ENCODE measurements at places on chromosomes 1 and 21.

- DNase-seq: no peak
Observed at GRCh38 chr21:31348188-31348587, 4.1 kb upstream of the TIAM1 start.

- peak; percentile 47 for DNase-seq
Observed at GRCh38 chr1:218521414-218522169, 176.5 kb downstream of the TGFB2 start.

- no peak for DNase-seq
Observed at GRCh38 chr21:21137986-21138385, 139.8 kb downstream of the NCAM2 start.

GRCh38 chr1:113325022-113325421 is 65.3 kb upstream of the MAGI3 start:
- no peak for DNase-seq

DNA sequence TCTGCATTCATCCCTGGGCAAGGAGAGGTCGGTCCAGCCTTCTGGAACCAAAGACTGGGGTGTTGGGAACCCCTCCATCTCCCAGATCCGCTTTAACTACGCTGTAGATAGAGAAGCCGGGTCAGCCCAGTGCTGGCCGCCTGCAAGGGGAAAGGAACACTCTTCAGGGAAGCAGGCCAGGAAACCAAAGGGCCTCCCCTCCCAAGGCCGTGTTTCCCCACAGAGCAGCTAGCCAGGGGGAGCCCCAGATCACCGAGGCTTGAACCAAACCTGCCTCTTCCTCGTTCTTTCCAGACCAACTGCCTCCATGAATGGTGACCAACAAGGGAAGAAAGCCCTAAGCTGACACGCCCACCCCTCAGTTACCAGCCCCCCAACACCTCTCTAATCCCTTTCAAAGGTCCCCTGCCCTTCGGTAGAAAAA is 1.2 kb upstream of the CHD5 start:
- DNase-seq: no peak

GRCh38 chr1:206725109-206725963 is 40.6 kb downstream of the MAPKAPK2 start:
- DNase-seq: peak; percentile 80

DNA sequence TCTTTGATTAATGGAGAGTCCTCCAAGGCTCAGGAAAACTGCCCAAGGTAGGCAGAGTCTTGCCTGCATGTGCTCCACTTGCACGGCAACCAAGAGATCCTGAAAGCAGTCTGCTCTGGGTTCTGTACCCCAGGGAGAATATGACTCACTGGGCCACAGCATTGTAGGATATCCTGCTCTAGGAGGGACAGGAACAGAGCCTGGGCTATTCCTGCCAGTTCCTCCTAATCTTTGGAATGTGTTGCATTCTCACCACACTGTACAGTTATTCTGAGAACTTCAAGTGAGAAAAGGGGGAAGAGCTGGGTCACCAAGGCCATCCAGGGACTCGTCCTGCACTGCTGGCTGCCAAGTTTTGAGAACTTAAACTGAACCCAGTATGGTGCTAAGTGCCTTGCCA is 278.5 kb downstream of the MATN1 start:
- DNase-seq: no peak

DNA sequence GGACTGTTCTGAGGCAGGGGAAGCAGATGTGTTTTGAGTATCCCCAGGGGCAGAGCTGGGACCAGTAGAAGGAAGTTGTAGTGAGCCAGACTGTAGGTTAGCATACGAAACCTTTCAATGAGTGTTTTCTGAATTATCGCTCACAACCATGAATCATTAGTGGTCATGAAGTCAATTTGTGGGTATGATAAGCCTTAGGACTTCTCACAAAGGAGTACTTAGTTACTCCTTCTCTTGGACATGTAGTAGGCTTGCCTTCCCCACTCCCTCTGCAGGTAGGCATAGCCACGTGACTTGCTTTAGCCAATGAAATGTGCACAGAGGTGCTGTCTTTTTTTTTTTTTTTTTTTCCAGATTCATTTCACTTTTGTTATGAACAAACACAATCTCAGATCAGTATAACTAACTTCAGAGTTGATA is 23.9 kb upstream of the FAAH start:
- DNase-seq: no peak

All from activated naive CD4-positive, alpha-beta T cell treated with anti-CD3 and anti-CD28 coated beads, Interleukin-2, amount 10 ng/mL, durations not matched to agents 7 days and 5 days (primary cell).